Vagina (tissue), 2 donors: ENCODE measurements at places on chromosomes 7 and 10. TPM values are rescaled to one million over a fixed set of nuclear protein-coding genes. Genes with fewer than 3 reads are reported as not detected.

DNA sequence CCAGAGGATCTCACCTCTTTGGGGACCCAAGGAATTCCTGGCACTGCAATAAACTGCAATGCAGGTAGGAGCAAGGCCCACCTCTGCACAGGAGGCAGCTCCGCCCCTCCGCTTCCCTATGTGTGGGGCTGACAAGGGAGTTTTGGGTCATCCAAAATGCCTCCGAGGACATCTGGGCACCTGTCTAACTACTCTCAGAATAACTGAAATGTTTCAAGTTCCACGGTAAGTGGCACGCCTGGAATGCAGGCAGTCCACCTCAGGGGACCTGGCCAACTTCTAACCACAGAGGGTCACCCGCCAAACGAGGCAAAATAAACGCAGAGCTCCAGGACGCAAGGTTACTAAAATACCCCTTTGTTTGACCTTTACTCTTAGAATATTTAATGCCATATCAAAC lies 102.5 kb downstream of the FGFR2 start:
- DNase-seq = no peak

- DNase-seq = no peak
Measured at GRCh38 chr10:154348-154747, 19.1 kb downstream of the ZMYND11 start.

Gene CCDC172
- total RNA-seq = not detected

Gene TAS2R4
- total RNA-seq = 1.5 TPM

Gene MACC1
- 6.9 TPM for total RNA-seq

DNA sequence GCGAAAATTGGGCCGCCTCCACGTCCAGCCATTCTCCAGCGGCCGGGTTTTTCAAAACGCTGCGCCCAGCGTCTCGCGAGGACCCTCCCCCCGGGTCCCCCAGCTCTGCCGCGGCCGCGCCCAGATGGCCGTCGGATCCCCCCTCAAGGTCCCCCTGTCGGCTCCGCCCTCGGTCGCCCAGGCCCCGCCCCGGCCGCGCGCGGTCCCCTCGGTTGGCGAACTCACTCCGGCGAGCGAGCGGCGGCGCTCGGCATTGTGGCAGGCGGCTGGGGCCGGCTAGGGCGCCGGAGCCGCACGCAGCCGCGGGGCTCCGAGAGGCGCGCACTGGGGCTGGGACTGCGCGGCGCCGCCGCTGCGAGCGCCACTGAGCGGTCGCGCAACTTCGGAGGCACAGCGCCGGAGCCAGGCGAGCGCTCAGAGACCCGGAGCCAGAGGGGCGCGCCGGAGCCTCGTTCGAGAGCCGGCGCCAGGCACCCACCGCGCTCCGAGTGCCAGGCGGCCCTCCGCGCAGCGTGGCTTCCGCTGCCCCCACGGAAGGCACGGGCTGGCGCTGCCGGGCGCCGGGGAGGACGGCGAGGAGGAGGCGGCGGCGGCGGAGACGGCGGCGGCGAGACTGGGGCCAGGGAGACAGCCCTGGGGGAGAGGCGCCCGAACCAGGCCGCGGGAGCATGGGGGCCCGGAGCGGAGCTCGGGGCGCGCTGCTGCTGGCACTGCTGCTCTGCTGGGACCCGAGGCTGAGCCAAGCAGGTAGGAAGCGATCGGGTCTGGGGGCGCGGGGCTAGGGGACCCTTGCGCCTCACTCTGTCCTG lies at the start of gene UNC5B:
Gene UNC5B (plus strand): TSS at position 253 of the 809 bp plus-strand sequence. CDS start 416 bp downstream, at position 669.
- DNase-seq = no peak

DNA sequence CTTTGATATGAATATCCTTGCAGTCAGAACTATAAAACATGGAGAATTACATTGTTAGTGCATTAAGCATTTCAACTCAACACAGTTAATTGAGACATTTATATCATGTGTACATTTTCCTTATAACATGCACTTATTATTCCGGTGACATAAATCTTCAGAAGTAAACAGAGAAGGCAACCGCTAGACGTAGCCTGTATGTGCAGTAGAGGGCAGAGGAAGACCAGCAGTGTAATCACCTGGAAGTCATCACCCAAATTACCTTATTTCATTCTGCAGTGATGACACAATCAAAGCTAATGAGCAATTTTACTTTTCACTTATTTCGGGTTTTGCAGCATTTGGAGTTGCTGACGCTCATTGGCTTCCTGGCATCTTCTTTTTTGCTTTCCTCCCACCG lies 394.6 kb downstream of the SDK1 start:
- no peak for DNase-seq

DNA sequence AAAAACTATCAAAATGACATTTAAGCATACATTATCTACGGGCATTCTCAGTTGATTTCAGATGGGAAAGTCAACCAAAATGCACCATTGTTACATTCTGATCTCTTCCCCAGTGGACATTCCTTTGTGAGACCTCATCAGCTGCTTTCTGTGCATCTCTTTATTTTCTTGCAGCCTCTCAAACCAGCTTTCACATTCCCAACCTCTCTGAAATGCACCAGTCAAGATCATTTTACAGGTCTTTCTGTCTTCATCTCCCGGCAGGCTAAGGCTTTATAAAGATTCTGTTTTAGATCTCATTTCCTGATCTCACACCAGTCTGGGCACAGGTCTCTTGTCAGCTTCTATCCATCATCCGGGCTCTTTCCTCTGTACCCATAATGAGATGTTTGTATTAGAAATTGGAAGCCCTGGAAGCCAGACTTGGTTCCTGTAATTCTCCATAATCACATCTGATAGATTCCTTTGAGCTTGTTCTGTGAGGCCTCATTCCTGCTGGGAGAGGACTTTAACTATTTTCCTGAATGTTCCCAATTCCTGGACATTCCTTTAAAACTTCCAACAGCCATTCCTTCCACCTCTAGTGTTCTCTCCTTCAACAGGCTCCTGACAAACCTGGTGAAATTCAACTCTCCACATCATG lies 44.3 kb upstream of the ARL4A start:
- DNase-seq = no peak

DNA sequence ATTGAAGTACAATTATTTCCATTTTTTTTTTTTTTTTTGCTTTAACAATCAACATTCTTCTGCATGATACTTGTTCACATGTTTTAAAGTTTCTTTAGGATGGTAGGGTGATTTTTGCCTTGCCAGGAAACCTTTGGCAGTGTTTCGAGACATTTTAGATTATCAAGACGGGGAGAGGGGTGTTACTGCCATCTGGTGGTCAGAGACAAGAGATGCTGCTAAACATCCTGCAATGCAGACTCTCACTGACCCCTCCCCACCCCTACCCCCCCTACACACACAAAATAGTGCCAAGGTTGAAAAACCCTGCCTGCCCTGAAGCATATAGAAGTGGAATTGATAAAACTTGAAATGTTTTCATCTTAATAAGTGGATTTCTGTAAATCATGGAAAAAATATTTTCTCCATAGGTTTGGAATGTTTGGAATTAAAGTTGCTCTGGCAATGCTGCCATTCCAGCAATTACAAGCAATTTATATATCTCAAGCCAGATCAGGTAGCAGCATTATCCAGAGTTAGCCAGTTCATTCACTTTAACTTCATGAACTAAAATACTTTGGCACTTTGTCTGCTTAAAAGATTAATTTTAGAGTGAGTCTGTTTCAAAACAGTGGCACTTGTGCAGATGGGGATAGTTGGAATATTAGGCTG lies 62.1 kb downstream of the SDHAF3 start:
- no peak for DNase-seq

Gene UTF1
- total RNA-seq = not detected

DNA sequence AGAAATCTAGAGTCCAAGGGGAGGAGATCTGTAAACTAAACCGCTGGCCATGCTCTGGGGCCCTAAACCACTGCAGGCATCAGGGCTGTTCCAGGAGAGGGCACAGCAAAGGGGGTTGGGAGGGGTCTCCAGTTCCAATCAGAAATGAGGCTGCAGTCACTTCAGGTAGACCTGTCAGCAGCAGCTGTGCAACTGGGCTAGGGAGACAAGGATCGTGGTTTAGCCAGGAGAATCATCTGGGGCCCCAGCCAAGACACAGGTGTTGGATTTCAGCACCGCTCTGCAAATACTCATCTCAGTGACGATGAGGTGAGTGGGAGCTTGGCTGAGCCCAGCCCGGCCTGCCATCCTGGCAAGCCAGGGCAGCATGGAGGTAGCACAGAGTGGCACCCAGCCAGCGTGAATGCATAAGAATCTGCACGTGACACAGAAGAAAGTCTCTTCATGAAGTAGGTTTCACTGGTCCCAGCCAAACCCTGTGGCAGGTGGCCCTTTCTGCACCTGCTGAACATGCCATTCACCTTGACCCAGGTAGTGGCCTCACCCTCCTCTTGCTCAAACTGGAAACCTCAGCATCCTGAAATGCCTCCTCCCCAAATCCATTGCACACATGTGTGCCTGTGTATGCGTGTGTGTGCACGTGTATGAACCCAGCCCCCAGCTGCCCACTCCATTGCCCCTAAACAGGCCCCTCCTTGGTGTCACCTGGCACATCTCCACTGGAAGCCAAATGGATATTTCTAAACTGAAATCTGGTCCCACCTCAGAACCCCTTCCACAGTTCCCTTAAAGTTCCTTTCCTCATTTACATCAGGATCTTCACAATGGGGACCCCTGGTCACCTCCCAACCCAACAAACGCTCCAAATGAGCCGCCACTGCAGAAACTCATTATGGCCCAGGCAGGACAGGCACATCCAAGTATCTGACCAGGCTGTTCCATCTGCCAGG lies 9.6 kb downstream of the GPRIN2 start:
- DNase-seq = no peak

Gene DPCD
- total RNA-seq = 13.8 TPM

- DNase-seq = peak; percentile 92
Measured at GRCh38 chr7:107563081-107563774, 492 bp downstream of the COG5 start.

Gene NUPR2
- not detected for total RNA-seq

- DNase-seq = no peak
Measured at GRCh38 chr10:72685264-72685921, 6.5 kb upstream of the MCU start.

- peak; percentile 69 for DNase-seq
Measured at GRCh38 chr7:22402250-22402649, 45.3 kb upstream of the RAPGEF5 start.

DNA sequence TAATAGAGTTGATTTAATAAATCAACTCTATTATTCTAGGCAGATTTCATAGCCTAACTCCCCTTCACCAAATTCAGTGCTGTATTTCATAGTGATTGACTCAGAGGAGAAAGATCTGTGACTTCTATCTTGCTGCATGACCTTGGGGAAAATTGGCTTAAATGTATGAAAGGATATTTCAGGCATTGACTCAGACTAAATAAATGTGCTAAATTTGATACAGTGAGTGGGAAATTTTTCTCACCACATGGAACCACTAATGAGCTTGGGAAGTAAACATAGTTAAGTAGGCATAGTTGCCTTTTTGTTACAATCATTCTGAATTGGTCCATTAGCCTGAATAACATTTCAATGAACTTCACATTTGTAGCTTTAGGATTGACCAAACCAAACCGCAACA lies 89.0 kb upstream of the PRPS1L1 start:
- no peak for DNase-seq

GRCh38 chr10:63744060-63744941 lies 223.1 kb downstream of the REEP3 start:
- DNase-seq = no peak

Gene STRIP2
- total RNA-seq = 0.49 TPM

Gene SLC18A2
- 11.5 TPM for total RNA-seq

Gene CDHR1
- total RNA-seq = 6.4 TPM

Gene CLRN3
- not detected for total RNA-seq

GRCh38 chr10:77628906-77629730 lies 8.5 kb downstream of the KCNMA1 start:
- DNase-seq = no peak

Gene HEPACAM2
- total RNA-seq = not detected

DNA sequence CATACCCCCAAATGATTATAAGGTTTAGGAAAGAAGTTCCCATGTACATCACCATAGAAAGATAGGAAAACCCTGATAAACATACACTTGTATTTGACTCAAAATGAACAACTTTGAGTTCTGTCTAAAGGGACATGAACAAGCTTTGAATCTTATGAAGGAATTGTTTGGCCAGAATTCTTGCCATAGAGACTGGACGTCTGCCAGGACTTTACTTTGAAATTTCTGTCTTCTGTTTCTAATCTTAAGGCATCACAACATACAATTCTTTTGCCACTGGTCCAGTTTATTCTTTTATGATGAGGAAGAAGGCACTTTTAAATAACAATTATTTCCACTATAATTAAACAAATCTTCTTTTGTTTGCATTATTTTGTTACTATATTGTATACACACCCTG lies 26.2 kb upstream of the CYP26C1 start:
- DNase-seq = no peak

GRCh38 chr7:151876899-151877777 lies at the start of gene PRKAG2:
Gene PRKAG2 (minus strand): TSS chr7:151877115. CDS start chr7:151876620, 495 bp downstream.
- no peak for DNase-seq
